Dermis microvascular lymphatic vessel endothelial cell (primary cell): ENCODE measurements at places on chromosomes 1 and 21. TPM values are rescaled to one million over a fixed set of nuclear protein-coding genes. Genes with fewer than 3 reads are reported as not detected.

The INAVA gene
- total RNA-seq: under 0.01 TPM in 1 of 2 replicates, not detected in the other

The TSNAX gene
- 26.7 and 28.2 TPM in 2 replicates for total RNA-seq

The RPRD2 gene
- total RNA-seq: 7.0 and 8.7 TPM in 2 replicates

The MRPL24 gene
- total RNA-seq: 29.8 and 46.7 TPM in 2 replicates

The ABCA4 gene
- 27.9 and 189 TPM in 2 replicates for total RNA-seq
